ENCODE measurements at places on chromosomes 5 and 9.

GRCh38 chr9:88313364-88314220 lies 74.7 kb upstream of the SPIN1 start:
- DNase-seq, result no peak

- no peak for DNase-seq
Measured at GRCh38 chr9:33300546-33300945, 10.2 kb downstream of the NFX1 start.

GRCh38 chr9:110809038-110809595 lies 140.5 kb downstream of the MUSK start:
- no peak for DNase-seq

GRCh38 chr5:180136630-180137381 lies 65.2 kb upstream of the RNF130 start:
- no peak for DNase-seq

DNA sequence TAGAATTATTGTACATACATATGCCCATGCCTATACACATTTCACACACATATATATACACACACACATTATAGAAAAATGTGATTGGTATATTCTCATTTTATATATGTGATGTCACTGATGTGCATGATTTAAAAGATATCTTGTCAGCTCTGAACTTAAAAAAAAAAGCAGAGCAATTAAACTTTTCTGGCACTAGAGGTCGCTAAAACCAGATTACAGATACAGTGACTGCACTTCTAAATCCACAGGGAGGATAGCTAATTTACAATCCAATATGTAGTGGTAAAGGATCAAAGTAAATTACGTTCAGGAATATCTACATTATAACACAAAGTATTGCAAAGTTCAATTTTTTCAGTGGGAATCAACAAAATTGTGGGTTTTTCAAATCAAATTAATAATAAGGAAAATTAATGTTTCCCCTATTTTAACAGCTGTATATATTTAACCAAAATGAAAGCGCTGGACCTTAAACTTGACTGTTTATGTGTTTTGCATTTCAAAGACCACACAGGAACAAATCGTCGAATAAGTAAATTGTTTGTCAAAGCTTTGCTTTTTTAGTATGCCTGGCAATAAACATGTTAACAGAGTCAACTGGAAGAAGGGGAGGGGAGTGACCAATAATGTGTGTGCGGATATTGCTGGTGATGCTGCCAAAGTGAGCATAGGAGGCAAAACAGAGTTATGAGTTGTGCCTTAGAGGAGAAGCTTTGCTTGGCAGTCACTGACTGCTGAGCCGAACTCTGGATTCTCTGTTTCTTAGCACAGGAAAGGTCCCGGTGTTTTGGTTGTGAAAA lies 1201.4 kb upstream of the C9orf72 start:
- peak; percentile 1 for DNase-seq

DNA sequence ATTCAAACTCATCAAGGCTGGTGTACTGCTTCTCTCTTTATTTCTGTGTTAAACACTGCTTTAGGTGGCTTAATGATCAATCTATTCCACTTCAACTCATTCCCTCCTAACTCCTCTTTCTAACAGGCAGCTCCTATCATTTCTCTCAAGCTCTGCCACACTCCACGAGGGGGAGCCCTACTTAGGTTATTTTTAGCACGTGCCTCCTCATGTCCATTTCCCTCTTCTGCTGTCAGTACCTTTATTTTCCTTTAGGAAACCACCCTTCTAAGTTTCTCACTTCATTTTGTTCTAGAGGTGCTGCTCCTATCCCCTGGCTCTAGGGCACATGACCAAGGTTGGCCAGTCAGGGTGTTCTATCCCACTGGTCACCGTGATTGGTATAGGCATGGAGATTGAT lies 6.7 kb upstream of the BRINP1 start:
- no peak for DNase-seq

- DNase-seq, result no peak
Measured at GRCh38 chr9:82498541-82499317, 510.2 kb downstream of the SPATA31D1 start.

- DNase-seq, result no peak
Measured at GRCh38 chr5:96649251-96649662, 12.9 kb upstream of the CAST start.

DNA sequence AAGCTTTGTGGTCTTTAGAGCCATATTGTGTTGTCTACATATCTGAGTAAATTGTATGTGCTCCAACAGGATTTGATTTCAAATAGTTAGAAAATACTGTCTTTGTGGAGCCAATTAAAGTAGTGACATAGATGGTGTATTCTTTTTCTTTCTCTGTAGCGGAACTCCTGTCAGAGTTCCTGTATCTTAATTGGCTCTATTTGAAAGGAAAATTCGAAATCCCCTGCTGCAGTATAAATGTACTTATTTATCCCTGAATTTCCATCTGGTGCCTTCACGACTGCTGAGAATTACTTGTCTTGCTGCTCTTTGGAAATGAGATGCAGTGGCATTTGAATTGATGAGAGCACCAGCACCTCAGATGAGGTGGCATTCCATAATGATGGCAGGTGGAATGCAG lies 546.7 kb upstream of the SGCD start:
- no peak for DNase-seq

- DNase-seq, result no peak
Measured at GRCh38 chr5:144086295-144086694, 84.2 kb downstream of the YIPF5 start.

GRCh38 chr5:73234204-73234555 lies 61.2 kb downstream of the TMEM174 start:
- no peak for DNase-seq

DNA sequence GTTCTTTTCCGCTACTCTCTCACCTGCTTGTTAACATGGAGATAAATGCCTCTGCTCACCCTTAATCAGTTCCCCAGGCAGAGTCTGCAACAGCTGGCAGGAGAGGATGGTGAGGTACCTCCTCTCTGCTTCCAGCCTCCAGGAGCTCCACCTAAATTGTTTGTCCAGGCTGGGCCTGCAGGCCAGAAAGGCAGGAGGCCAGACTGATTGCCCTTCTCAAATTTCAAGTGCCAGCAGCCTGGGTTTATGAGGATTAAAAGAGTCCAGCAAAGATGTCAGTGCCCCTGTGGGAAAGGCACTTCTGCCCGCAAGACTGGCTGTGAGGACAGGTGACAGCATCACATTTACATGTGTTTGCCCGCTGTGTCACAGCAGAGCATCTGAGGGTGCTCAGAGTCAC lies 19.8 kb downstream of the CORO2A start:
- DNase-seq, result no peak

DNA sequence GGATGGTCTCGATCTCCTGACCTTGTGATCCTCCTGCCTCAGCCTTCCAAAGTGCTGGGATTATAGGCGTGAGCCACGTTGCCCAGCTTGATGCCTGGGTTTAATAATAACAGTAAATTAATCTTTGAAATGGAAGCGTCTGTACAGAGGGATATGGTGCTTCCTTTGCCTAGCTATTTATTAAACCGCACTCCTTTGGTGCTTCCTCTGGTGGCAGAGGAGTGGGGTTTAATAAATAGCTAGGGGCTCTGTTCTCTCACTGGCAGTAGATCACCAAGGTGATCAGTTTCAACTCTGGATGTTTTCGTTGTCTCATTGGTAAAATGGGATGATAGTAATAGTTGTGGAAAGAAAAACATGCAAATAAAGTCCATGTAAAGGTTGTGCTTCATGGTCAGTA lies 1122.5 kb upstream of the WWC1 start:
- DNase-seq, result no peak

GRCh38 chr5:123599171-123599570 lies 87.2 kb downstream of the CSNK1G3 start:
- no peak for DNase-seq

GRCh38 chr9:120538339-120538738 lies 41.6 kb downstream of the CDK5RAP2 start:
- DNase-seq, result no peak

DNA sequence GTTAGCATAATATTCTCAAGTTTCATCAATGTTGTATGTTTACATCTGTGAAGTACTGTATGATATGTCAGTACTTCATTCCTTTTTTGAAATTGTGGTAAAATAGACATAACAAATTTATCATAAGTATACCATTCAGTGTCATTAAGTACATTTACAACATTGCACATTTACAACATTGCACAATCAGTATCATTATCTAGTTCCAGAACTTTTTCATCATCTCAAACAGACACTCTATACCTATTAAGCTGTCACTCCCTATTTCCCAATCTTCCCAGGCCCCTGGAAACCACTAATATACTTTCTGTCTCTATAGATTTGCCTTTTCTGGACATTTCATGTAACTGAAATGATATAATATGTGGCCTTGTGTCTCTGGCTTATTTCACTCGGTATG lies 75.1 kb upstream of the ATG10 start:
- no peak for DNase-seq

DNA sequence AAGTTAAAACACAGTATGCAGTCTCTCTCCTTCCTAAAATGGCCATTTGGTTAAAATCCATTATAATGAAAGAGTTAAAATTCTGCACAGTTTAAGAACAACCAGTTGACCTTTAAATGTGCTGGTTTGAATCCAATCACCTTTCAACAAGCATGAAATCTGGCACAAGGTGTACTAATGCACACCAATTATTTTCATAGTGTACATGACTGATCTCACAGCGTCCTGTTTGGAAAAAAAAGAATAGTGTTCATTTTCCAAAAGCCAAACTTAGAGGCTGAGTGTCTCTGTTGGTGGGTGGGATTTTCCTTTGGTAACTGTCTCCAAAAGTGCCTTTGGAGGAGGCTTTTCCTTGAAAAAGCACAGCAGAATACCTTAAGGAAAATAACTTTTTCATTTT lies 180.6 kb downstream of the DEPDC1B start:
- no peak for DNase-seq

- DNase-seq, result no peak
Measured at GRCh38 chr9:78397045-78397444, 100.1 kb downstream of the PSAT1 start.

DNA sequence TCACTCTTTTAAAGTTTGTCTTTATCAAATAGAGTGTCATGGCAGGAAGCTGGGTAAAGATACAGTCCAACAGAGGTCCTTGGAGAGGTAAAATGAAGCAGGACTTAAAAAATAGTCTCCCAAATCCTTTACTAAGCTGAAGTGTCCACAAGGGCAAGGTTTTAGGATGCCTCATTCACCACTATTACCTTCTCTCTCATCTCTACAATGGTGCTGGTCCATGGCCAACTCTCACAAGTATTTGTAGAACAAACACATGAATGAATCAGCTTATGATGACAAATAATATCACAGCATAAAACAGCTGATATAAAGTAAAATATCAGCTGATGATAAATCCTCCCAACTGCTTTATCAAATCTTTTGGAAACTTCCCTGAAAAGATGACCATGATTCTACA lies 162.3 kb upstream of the ZNF462 start:
- DNase-seq, result no peak

GRCh38 chr9:127353882-127354281 lies 43.1 kb upstream of the SLC2A8 start:
- no peak for DNase-seq

- peak; percentile 34 for DNase-seq
Measured at GRCh38 chr5:39755986-39756385, 331.2 kb upstream of the DAB2 start.

GRCh38 chr9:17648516-17648915 lies 69.7 kb downstream of the SH3GL2 start:
- DNase-seq, result no peak

- DNase-seq, result peak; percentile 73
Measured at GRCh38 chr9:121735065-121735792, 83.8 kb downstream of the DAB2IP start.

DNA sequence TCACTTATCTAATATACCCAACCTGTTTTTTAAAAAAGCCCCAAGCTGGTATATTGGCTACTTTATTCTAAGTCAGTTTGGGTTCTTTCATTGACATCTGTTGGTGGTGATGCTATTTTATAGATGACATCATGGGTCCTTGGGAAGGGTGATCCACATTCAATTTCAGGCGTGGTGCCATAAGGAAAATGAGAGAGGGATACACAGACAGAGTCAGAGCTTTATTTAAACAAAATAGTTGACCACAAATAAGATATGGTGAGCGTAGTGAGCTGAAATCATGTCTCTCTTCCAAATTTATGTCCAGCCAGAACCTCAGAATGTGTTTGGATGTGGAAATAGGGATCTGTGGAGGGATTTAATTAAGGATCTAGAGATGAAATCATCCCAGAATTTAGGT lies 302.4 kb downstream of the MAT2B start:
- no peak for DNase-seq

- DNase-seq, result no peak
Measured at GRCh38 chr9:116335392-116335791, 181.8 kb downstream of the PAPPA start.

DNA sequence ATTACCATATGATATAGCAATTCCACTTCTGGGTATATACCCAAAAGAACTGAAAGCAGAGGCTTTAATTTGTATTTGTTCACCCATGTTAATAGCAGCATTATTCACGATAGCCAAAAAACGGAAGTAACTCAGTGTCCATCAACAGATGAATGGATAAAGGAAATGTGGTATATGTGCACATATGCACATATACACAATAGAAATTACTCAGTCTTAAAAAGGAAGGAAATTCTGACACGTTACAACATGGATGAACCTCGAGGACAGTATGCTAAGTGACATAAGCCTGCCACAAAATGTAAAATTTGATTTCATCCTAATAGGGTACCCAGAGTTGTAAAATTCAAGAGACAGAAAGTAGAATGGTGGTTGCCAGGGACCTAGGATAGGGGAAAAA lies 54.9 kb downstream of the NUP155 start:
- no peak for DNase-seq

- DNase-seq, result no peak
Measured at GRCh38 chr5:112737070-112737462, 619 bp upstream of the APC start.

DNA sequence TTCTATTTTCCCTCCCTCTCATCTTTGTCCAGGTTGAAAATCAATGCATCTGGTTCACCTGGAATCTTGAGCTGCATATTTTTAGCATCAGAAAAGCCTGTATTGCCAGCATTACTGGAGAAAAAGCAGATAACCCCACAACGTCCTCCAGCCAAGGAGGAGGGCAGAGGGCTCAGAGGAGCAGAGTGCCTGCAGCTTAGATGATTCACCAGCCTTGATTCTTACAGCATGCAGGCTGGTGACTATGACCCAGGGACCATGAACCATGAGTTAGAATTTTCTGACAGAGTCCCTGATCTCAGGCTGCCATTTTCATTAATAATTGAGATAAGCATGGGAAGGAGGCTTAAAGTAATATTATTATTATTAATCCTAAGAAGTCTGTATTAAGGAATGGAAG lies 278.2 kb downstream of the BRINP1 start:
- no peak for DNase-seq

DNA sequence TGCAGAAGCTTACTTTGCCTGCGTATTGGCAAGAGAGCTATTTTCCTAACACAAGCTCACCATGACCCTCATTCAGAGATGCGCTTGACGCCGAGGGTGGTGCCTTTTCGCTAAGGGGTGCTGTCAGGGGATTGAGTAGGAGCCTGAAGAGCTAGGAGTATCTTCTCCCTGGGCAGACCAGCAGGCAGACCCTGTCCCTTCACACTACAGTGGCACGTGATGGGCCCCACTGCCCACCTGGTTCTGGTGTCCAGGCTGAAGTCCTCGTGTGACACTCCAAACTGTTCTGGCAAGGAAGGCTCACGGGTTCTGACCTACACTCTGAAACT lies 198.3 kb downstream of the AUH start:
- no peak for DNase-seq

Data from AG08396 (cell line).